ENCODE measurements at places on chromosomes 3 and 15.

DNA sequence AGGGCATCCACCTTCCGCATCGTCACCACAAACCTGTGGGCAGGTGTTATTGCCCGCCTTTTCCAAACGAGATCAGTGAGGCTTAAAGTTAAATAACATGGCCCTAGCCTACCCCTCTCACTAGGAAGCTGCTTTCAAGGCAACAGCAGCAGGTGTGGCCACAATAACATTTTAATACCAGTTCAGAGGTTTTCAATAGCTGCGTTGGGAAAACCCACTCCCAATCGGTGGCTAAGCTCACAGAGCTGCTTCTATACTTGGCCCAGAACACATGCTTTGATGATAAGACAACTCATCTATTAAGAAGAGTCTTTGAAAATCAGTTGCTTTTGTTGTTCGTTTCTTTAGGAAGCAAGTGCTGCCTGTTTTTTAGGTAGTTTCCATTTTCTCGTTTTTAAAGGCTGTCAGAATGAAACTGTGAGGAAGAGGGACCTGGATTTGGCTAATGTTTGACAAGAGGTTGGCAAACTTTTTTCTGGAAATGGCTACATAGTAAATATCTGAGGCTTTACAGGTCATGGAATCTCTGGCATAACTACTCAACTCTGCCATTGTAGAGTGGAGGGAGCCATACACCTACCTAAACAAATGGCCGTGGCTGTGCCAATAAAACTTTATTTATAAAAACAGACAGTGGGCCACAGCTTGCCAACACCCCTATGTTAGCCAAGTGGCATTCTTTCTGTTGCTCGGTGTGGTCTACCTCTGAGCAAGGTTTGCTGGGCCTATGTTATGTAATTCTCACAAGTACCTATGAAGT is 179.6 kb downstream of the FEZF2 start:
- H3K4me3 ChIP-seq: no peak overlapping the region
- no peaks in the 10 kb centered on the region for H3K27me3 ChIP-seq
- H3K27ac ChIP-seq: no peak overlapping the region
- H3K4me1 ChIP-seq: peaks cover under 1% of the 10 kb centered on the region
- H3K36me3 ChIP-seq: peaks cover 5% of the 10 kb centered on the region
- DNase-seq: no peak

GRCh38 chr3:194573680-194574437 is 59.4 kb downstream of the TMEM44 start:
- peaks cover 11% of the 10 kb centered on the region for H3K4me1 ChIP-seq
- no peaks in the 10 kb centered on the region for H3K27me3 ChIP-seq
- no peak for DNase-seq
- no peak overlapping the region for H3K4me3 ChIP-seq

GRCh38 chr3:32751377-32751776 is 66.4 kb downstream of the CNOT10 start:
- no peak overlapping the region for H3K27ac ChIP-seq
- H3K4me3 ChIP-seq: no peak overlapping the region

GRCh38 chr3:25091934-25092333 is 336.1 kb upstream of the RARB start:
- H3K36me3 ChIP-seq: no peaks in the 10 kb centered on the region
- no peak overlapping the region for H3K27ac ChIP-seq
- H3K4me1 ChIP-seq: no peaks in the 10 kb centered on the region
- no peak for DNase-seq

Measured in spleen (tissue), 13 donors.